ENCODE measurements at places on chromosomes 7 and 10.

DNA sequence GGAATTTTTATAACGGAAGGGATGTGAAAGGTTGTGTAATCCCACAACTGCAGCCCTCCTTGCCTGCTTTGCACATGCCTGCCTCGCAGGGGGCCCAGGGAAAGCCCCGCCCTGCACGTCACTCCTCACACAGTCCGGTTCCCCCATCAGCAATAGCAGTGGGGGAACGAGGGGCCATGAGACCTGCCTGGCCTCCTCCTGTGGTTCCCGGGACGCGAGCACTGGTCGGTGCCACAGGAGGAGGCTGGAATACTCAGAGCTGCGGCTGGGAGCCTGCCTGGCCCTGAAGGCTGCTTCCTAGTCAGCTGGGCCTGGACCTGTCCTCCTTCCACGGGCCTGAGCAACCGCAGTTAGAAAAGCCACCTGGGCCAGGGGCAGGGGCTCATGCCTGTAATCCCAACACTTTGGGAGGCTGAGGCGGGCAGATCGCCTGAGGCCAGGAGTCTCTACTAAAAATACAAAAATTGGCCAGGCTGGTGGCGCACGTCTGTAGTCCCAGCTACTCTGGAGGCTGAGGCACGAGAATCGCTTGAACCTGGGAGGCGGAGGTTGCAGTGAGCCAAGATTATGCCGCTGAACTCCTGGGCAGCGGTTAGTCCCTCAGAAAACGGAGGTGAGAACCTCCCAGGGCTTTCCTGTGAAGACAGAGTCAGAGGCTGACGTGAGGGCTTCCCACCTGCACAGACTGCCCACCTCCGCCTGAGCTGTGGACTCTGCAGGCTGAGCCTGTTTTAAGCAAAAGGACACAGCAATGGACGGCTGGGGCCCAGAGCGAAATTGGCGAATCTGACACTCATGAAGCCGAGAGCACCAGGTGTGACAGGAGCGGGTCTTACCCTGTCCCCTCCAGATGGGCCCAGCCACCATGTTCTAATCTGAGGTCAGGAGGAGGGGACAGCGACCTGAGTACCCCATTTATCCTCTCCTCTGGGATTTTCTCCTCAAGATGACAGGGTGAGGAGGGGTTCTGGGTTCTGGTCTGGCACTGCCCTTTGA, 52.9 kb downstream of the VIPR2 start:
- no peak for DNase-seq

DNA sequence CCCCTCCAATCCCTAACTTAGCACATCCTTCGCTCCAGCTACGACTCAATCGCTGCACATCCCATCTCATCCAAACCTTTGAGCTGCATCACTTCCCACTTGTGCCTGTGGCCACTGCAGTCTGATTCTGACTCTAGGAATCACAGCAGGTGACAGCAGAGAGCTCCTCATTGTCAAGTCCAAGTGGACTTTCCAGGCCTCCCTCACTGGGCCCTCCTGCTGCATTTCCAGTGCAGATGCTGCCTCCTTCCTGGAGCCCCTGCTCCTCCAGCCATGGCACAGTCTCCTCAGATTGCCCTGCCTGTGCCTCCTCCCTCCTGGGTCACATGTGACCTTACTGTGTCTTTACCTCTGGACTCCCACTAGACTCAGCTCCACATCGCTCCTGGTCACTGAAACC, 157.3 kb downstream of the USP6NL start:
- no peak for DNase-seq

- DNase-seq, result no peak
These were observed 176.5 kb downstream of the SUGCT start for GRCh38 chr7:40311307-40311706.

DNA sequence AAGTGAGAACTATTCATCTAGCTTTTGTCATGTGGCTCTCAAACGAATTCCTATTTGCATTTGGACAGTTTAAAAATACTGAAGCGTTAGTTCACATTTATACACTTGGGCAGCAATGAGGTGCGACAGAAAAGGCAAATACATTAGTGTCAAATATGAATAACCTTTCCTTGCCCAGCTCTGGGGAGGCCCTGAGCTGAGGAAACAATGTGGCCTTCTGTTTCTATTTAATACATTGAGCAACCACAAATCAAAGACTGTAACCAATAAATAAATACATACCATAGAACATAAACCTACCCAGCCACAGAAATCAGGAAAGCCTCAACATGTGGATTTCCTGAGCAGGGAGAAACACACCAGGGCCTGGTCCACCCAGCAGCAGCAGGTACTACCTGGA, 585.2 kb downstream of the PARD3 start:
- no peak for DNase-seq

DNA sequence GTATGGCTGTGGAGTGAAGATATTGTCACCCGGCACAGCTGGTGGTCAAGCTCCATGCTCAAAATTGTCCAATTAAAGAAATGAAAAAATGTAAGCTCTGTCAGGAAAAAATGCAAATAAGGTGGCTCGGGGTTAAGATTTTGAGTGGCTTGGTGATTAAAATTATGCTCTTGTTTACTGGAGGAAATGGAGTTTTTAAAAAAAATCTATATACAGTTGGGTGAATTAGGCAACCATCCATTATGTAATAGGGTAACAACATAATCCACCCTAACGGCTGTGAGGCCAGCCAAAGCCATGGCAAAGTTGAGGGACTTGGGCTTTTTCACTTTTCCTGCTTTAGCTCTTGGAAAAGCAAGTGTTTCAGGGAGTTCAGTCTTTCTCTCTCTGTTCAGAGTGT, 260.8 kb upstream of the HABP2 start:
- no peak for DNase-seq

DNA sequence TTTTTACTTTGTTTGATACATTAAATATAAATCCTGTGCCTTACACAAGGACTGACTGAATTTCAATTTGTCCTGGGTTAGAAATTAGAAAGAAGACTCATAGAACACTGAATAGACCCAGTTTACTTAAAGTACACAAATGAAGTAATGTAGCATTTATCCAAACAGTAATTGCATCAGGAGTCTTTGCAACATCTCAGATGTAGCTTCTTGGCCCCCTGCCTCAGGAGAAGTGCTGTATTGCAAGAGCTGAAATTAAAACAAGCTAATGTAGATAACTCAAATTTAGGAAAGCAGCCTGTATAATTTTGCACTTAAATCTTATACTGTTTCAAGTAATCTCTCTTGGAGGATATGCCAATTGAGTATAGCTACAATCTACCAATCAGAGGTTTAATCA, 54.3 kb upstream of the KCND2 start:
- no peak for DNase-seq

DNA sequence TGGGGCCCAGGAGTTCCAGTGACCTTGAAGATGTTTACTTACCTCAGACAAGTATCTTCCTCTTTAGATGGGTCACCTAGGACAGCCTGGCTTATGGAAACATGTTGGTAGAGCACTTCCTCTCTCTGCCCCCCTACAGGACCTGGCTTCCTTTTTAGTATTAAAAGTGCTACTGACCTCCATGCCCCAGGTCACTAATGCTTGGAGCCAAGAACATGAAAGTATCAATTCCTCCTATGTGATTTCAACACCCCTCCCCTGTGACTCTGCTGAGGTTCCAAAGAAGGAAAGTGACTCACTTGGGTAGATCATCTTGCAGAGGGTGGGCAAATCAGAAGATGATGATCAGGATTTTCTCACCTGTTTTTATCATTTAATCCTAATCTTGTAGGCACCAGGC, 125.3 kb upstream of the CCDC6 start:
- DNase-seq, result no peak

DNA sequence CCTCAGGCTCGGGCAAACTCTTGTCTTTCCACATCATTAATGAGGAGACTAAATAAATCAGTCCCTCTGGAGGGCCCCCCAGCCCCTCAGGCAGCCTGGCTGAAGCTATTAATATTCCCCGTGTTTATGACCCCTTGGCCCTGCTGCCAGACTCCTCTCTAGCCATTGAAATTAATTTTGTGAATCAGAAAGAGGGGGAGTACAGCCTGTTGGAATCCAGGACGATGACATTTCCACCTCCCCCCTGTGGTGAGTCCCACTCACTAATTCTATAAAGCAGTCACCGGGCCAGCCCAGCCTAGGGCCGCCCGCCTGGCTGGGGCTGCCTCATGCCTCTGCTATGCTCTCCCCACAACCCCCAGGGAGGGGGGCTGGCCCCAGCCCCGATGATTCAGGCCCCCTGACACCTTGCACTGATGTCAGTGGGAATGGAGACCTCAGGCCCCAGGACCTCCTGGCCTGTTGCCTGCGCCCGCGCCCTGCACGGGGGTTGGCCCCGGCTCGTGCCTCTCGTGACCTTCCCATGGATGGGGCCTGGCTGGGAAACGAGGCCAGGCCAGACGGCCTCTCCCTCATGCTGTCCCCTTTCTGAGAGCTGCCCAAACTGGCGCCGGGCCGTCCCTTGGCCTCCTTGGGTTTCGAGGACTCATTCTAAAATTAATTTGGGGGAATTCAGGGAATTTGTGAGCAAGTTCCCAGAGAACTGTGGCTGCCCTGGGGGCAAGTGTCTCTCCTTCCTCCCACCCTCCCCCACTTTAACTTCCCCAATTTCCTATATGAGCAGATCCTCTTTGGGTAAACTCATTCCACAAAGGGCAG, 34.0 kb downstream of the TMEM270 start:
- no peak for DNase-seq

- no peak for DNase-seq
These were observed 19.5 kb upstream of the MMP21 start for GRCh38 chr10:125795128-125795527.

DNA sequence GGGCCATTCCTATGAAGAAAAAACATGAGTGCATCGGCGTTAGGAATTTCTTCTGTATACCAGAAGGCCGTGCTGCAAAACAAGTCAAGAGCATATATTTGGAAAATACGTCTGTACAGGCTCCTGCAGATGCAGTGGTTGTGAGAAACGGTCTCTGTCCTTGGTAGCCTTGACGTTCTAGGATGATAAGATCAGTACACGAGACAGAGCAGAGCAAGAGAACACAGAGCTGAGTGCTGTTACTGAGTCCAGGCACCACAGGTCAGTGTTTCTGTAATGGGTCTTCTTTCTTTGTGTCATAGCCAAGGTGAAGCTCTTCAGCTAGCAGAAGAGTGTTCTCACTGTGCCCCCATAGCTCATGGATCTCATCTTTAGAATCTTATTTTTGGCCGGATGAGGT, 62.8 kb downstream of the WDR37 start:
- no peak for DNase-seq

DNA sequence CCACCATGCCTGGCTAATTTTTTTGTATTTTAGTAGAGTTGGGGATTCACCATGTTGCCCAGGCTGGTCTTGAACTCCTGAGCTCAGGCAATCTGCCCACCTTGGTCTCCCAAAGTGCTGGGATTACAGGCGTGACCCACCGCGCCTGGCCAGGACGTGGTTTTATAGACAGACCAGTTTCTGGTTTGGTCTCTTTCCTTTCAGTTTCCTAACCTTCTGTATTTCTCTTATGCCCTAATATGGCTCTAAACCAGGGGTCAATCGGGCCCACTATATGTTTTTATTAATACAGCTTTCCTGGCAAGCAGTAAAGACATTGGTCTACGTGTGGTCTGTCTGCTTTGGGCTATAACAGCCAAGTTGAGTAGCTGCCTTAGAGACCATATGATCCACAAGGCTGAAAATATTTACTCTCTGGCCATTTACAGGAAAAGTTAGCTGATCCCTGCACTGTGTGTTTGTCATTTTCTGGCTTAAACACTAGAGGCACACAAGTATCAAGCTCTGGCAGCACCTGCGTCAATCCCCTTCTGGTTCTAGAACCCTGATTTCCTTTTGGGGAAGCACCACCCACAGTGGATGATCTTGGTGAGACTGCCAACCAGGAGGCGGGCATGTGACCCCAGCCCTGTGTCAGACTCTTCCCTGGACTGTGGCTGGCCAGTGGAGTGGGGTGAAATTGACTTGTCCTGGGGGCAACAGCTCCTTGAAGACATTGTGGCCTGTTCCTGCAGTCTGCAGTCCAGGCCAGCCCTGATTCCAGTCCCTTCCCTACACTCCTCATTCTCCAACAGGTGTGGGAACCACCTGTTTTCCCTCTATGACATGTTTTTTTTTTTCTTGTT, 497.2 kb downstream of the PLXNA4 start:
- no peak for DNase-seq

DNA sequence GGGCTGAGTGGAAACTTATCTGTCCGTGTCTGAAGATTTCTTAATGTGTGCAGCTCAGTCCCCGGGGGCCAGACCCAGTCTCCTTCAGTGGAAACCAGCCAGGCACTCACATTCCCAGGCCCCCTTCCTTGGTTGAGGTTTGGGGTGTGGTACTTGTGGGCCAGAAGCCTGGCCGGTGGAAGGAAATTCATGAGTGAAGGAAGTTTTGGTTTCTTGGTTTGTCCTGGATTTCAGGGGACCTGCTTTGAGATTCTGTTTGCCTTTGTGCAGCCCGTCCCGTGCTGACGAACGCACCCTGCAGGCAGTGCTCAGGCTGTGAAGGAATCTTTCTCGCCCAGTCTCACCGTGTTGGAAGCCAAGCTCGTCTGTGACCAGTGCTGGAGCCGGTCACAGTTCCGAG, 2.9 kb downstream of the INPP5A start:
- no peak for DNase-seq

DNA sequence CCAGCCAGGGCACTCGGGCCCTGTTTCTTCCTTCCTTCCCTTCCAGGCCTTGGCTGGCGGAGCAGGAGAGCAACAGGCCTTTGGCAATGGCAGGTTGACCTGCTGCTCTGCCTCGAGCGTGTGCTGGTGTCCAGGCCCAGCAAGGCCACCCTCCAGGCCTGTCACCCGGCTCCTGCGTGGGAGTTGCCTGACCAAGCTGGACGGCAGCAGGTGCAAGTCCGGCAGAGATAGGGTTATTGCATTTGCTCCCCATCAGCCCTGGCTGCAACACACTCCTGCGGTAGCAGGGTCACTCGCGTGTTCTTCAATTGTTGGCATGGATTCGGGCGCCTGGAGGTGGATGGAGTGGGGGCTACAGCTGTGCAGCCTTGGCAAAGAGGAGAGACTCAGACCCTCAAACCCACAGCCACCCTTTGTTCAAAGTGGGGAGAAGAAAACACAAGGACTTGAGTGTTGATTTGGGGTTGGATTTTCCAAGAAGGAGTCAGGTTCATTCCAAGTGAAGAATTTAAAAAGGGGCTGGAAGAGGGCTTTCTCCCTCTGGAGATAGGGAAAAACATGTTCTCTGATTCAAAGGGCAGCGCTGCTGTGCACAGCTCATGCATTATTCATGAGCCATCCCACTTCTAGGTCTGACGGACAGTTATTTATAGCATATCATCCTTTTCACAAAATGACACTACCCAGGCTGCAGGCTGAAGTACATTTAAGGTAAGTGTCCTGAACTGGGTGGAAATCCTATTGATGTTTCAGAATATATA, 64.2 kb upstream of the PITRM1 start:
- DNase-seq, result no peak

DNA sequence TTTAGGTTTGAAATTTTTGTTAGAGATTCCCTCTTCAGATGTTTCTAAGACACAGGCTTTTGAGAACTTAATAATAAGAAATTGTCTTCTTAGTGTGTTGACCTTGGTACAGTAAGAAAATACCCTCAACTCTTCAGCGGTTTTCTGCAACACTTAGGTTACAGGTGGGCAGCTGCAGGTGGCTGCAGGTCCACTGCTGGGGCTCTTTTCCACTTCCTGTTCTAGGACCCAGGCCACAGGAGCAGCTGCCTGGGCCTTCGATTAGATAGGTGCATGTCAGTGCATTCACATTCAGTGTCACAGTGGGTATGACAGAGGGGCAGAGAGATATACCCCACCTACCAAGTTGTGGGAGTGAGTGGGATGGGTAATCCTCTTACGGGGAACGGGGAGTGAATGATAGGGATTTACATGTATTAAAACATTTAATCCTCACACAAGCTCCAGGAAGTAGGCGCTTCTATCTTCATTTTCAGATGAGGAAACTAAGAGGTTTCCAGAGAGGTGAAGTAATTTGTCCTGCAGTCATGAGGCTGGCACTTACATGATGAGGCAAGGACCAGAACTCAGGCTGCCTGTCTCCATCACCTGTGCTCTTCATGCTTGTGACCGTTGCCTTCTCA, 20.2 kb upstream of the SUV39H2 start:
- no peak for DNase-seq

- no peak for DNase-seq
These were observed 125.1 kb upstream of the JCAD start for GRCh38 chr10:30184397-30185033.
